Upper lobe of right lung (tissue), 1 donor: ENCODE measurements at places on chromosomes 5 and 9. TPM values are rescaled to one million over a fixed set of nuclear protein-coding genes. Genes with fewer than 3 reads are reported as not detected.
A peak's percentile ranks its signal among the peaks of the same experiment; 100 is the strongest.

DNA sequence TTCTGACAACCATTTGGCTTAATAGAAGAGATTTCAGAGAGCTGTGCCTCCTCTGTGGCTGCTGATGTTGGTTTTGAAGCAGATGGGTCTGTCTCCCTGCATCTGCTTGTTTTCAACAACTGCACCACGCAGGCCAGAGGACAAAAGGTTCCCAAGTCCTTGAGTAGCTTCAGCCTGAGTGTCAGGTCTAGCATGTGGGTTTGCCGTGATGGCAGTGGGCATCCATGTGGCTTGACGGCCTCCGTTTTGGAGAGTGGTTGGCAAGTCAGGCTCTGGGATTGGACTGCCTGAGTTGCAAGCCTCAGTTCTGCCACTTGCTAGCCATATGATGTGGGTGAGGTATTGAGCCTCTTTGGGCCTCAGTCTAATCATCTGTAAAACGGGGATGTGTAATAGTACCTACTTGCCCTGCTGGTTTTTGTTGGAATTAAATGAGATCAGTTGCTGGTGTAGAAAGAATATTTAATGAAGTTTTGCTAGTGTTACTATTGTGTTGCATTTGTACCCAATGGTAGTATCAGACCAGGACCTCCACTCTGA lies 119.8 kb upstream of the CPEB4 start:
- H3K4me1 ChIP-seq = peaks cover 23% of the 10 kb centered on the region
- no peak for DNase-seq
- no peak overlapping the region for H3K27ac ChIP-seq
- H3K27me3 ChIP-seq = no peaks in the 10 kb centered on the region

DNA sequence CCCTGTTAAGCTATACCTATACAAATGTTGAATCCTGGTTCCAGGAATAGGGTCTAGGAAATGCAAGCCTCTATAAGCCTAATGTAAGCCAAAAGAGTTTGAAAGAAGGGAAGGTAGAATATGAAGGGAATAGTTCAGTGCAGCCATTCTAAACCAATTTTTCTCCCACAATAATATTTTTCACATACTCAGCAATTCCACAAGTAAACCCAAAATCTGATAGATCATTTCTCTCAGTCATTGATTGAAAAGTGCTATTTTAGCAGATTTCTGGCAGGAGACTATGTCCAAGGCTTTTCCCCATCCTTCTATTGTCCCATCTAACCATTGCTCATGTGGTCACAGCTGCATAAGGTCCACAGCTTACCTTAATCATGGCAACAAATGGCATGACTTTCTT lies 20.7 kb upstream of the PLAC8L1 start:
- no peak overlapping the region for H3K4me3 ChIP-seq
- no peaks in the 10 kb centered on the region for H3K4me1 ChIP-seq
- H3K36me3 ChIP-seq = peaks cover 92% of the 10 kb centered on the region
- no peak overlapping the region for H3K27ac ChIP-seq
- H3K27me3 ChIP-seq = no peaks in the 10 kb centered on the region

DNA sequence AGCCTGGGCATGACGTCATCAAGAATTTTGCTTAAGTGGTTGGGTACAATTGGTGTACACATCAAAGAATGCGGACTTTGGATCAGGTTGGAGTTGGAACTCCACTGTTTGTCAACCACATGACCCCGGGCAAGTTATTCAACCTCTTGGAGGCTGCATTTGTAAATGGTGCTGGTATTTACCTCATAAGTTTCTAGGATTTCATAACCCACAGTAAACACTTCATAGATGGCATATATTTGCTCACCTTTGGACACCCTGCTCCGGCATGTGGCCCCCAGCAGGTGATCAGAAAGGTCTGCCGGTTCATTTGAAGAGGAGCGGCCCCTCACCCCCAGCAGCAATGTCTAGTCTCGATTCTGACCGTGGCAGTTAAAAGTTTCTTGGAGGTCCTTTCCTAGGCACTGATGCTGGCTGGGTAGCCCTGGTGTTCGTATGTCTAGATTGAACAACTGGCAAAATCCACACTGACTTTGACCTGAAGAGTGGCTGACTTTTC lies 60.6 kb downstream of the IL6ST start:
- peak overlapping the region; percentile 38 for H3K27ac ChIP-seq
- peak; percentile 75 for DNase-seq
- no peaks in the 10 kb centered on the region for H3K27me3 ChIP-seq
- H3K4me1 ChIP-seq = peaks cover 11% of the 10 kb centered on the region
- peaks cover 26% of the 10 kb centered on the region for H3K36me3 ChIP-seq

DNA sequence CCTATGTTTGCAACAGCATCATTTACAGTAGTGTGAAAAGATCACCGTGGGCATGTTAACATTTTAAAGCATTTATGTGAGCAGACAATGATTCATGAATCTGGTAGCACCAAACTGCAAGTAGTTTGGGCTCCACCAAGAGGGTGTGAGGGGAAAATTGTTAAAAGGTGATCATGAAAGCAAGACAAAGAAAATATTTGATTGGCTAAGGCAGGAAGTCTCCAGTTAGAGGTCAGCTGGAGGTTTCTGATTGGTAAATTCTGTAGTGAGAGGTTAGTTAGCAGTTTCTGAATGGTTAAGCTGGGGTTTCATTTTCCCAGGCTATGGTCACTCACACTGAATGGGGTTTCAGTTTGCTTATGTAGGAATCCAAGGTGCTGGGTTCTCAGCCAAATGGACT lies 13.5 kb upstream of the DRD1 start:
- H3K4me1 ChIP-seq = no peaks in the 10 kb centered on the region
- H3K36me3 ChIP-seq = no peaks in the 10 kb centered on the region

DNA sequence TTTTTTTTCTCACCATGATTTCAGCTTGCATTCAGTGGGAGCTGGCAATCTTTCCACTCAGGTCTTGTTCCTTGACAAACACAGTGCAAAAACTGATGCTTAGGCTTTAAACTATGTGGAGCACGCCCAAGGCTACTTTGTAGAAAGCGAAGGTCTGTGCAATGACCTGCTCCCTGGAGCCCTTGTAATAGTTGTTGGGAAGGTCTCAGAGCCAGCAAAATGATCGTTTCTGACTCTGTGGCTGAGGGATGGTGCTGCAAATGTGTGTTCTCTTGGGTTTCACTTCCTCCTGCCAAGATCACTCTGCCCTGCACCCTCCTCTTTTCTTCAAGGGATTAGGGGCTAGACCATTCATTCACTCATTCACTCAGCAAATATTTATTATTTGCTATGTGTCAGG lies 249.7 kb upstream of the MAP3K1 start:
- H3K27ac ChIP-seq = no peak overlapping the region
- no peak for DNase-seq
- H3K27me3 ChIP-seq = no peaks in the 10 kb centered on the region
- peaks cover 15% of the 10 kb centered on the region for H3K4me1 ChIP-seq
- no peaks in the 10 kb centered on the region for H3K36me3 ChIP-seq

DNA sequence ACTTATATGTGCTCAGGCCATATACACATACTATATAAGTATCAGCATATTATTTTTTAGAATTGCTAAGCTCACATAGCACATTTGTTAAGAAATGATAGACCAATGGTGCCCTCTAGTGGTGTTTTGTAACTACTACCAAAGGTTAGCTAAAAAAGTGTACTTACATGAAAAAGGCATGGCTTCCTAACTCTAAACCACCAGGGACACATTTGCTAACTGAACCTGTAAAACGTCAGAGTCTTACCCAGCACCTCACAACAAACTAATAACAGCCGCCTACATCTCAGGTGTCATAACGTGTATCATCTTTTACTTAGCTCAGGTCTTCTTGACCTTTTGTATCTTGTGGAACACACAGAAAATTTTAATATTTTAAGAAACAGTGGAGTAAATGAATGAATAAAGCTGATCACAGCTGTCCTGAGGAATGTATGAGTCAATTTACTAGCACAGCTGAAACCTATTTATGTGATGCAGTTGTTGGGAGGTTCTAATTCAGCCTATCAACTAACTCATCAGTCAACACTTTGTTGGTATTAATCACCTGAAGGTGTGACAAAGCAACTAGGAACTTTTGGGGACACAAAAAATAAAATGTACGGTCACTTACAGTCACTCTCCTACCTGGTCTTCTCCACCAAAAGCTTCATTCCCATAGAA lies 72.9 kb downstream of the BAAT start:
- H3K4me1 ChIP-seq = no peaks in the 10 kb centered on the region
- no peaks in the 10 kb centered on the region for H3K27me3 ChIP-seq
- no peak overlapping the region for H3K27ac ChIP-seq
- no peak overlapping the region for H3K4me3 ChIP-seq
- no peak for DNase-seq

- H3K4me3 ChIP-seq = no peak overlapping the region
- DNase-seq = peak; percentile 37
- H3K36me3 ChIP-seq = no peaks in the 10 kb centered on the region
- no peaks in the 10 kb centered on the region for H3K27me3 ChIP-seq
These were observed 59.4 kb downstream of the ZNF354C start for GRCh38 chr5:179119415-179120170.

DNA sequence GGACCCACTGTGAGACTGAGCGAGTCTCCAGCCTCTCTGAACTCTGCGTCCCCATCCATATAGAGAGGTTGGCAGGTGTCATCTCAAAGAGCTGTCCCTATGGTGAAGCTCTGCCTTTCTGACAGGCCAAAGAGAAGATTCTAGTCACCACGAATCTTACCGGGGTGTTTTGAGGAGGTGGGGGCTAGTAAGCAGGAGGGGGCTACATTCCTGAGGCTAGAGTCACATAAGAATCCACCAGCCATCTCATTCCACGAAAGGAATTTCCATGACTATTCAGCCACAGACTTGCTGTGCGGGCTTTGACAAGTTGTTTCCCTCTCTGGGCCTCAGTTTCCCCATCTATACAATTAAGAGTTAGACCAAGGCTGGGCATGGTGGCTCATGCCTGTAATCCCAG lies 16.3 kb downstream of the PDGFRB start:
- H3K4me3 ChIP-seq = no peak overlapping the region
- H3K4me1 ChIP-seq = peaks cover 67% of the 10 kb centered on the region

GRCh38 chr9:70262948-70263347 lies 4.2 kb downstream of the SMC5 start:
- no peaks in the 10 kb centered on the region for H3K27me3 ChIP-seq
- peaks cover 57% of the 10 kb centered on the region for H3K36me3 ChIP-seq
- no peak for DNase-seq
- peaks cover 42% of the 10 kb centered on the region for H3K4me1 ChIP-seq

DNA sequence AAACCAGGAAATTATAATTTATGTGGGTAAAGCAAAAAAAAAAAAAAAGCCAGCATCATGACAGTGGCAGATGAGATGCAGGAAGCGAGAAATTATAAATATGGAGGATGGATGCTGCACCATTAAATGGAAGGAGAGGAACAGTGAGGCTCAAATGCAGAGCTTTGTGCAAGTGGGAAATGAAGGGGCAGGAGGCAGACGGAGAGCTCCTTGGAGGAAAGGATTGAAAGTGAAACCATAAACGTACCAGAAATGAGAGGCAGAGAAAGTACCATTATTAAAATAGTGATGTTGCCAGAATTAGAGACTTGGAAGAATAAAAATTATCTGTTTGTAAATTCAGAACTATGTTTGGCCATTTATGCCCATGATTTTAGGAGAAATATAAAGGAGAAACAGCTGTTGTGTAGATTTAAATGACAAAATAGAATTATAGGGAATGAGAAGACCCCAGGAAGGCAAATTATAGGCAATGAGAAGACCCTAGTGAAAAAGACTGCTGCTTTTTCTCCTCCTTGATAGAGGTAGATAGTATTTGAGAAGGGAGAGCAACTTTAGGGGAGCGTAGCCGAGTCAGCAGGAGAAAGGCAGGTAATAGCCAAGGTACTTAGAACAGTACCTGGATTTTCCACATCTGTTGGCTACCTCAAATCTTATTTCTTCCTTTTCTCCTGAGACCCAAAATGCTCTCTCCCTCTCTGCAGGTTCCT lies 341.0 kb upstream of the CD180 start:
- no peak for DNase-seq
- peak overlapping the region; percentile 61 for H3K27ac ChIP-seq
- H3K36me3 ChIP-seq = no peaks in the 10 kb centered on the region
- peaks cover 15% of the 10 kb centered on the region for H3K4me1 ChIP-seq
- no peaks in the 10 kb centered on the region for H3K27me3 ChIP-seq

DNA sequence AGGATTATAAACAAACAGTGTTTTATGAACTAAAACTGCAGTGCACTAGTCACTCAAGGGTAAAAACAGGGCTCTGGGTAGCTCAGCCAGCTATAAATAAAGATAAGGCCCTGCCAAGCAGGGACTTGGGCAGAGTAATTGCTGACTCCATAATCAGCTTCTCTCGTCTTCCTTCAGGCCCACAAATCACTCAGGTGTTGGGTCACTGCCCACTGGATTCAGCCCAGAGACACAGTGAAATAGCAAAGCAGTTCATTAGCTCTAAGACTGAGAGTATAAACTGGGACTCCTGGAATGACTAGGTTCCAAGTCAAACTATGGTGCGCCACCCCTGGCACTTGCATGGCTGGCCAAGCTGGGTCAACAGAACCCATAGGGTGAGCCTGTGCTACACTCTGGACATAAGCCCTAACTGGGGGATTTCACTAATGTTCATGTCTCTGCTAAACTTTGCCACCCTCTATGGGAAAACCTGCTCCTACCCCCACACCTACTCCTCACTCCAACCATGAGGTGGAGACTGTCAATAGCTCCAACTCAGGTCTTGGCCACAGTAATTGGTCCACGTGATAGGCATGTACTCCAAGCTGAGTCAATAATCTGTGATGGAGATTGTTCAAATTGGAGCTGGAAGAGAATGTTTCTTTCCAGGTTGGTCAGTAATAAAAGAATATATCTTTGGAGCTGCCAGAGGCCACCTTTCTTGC lies 158.5 kb downstream of the SLIT3 start:
- H3K27me3 ChIP-seq = no peaks in the 10 kb centered on the region
- no peak overlapping the region for H3K27ac ChIP-seq
- DNase-seq = no peak
- H3K36me3 ChIP-seq = no peaks in the 10 kb centered on the region
- H3K4me1 ChIP-seq = peaks cover 8% of the 10 kb centered on the region

DNA sequence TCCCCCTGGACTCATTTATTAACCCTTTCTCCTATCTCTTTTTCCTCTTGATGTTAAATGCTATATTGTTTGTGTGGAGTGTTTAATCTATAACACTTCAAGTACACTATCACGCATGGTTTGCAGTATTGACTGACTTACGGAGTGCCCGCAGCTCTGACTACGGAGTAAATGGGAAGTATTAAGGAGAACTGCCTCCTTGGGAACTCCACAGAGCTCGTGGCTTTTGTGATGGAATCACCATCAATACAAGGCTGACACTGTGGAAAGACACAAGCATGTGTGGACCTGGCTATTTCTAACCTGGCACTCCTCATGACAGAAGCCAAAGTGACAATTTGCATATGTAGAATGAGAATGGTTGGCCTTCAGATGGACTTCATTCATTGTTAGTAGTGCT lies 66.2 kb downstream of the SFXN1 start:
- H3K4me1 ChIP-seq = no peaks in the 10 kb centered on the region
- DNase-seq = no peak
- no peak overlapping the region for H3K4me3 ChIP-seq
- no peak overlapping the region for H3K27ac ChIP-seq
- H3K36me3 ChIP-seq = no peaks in the 10 kb centered on the region
- H3K27me3 ChIP-seq = peaks cover 29% of the 10 kb centered on the region

- H3K4me3 ChIP-seq = no peak overlapping the region
- no peaks in the 10 kb centered on the region for H3K4me1 ChIP-seq
- H3K27ac ChIP-seq = no peak overlapping the region
- H3K27me3 ChIP-seq = no peaks in the 10 kb centered on the region
- no peak for DNase-seq
- no peaks in the 10 kb centered on the region for H3K36me3 ChIP-seq
These were observed 154.1 kb downstream of the LRRC70 start for GRCh38 chr5:62732677-62733121.

CBY3 gene
- not detected for total RNA-seq

SLC34A3 gene
- 0.23 TPM for total RNA-seq

PTPN3 gene
- 17.1 TPM for total RNA-seq

MEGF10 gene
- total RNA-seq = 0.26 TPM

MAMDC4 gene
- total RNA-seq = 12.9 TPM

SLC6A7 gene
- total RNA-seq = not detected
